ENCODE measurements at places on chromosomes 16 and 17.

DNA sequence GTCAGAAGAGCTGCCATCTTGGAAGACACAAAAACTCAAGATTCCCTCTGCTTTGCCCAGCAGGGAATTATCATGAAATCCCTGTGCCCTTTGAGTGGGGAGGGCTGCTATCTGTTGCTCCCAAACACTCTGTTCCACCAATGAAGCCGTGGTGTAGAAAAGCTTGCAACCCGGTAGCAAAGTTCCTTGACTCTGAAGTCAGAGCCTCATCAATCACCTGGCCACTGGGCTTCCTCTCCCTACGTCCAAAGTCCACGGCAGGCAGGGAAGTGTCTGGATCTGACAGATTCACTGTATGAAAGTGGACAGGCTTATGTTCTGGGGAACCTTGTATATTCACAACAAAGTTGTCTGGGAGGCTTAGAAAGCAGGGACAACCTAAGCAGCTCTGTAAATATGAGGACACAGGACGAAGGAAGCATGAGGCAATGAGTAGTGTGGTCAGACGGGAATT is 343.3 kb downstream of the SLC39A11 start:
- no peak for DNase-seq

GRCh38 chr17:327971-328370 is 24.6 kb downstream of the RPH3AL start:
- DNase-seq, result peak; percentile 6

DNA sequence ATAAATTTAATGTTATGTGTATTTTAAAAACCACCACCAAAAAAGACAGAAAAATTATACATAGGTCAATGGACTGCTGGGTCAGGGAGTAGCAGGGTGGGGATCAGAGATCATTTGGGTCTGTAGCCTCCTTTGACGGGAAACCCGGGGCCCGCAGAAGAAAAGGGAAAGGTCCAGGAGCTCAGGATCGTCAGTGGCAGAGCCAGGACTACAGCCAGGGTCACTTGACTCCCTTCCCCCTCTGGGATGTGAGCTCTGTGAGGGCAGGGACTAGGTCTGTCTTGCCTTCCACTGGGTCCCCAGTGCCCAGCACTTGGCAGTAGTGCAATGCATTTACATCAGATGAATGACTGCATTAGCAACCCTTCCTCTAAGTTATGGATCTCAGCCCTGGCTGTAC is 62.1 kb downstream of the TOM1L2 start:
- DNase-seq, result no peak

- no peak for DNase-seq
Observed at GRCh38 chr16:9849697-9850245, 332.5 kb downstream of the GRIN2A start.

DNA sequence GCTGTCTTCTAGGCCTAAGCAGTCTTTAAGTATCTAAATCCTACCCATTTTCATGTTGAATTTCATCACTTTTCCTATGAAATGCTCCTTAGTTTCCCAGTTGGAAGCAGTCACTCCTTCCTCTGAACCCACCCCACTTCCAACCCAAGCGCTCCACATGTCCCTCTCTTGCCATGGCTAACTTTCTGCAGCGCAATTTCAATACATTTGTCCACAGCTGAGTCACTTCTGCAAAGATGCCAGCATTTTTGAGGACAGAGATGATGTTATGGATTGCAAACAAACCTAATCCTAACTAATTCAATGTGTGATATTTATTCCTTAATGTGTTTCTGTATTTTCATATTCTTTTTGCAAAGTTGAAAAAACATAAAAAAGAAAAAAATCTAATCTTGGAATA is 71.7 kb downstream of the HLF start:
- no peak for DNase-seq

DNA sequence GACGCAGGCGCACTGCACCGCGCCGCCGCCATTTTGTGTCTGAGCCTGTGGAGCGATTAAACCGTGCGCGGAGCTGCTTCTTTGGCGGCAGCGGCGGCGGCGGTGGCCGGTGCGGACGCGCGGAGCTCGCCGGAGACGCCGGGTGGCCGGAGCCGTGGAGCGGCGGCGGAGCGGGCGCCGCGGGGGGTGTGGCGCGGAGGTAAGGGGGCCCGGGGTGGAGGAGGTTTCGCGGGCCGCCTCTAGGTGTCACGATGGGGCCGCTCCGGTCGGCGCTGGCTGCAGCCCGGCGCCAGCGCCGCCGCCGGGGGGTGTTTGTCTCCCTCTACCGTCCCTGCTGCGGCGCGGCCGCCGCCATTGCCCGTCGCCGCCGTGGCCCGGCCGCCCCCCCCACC is at the start of gene CTCF:
Gene CTCF (plus strand): TSS at position 1 of the 392 bp plus-strand sequence. CDS start 48,307 bp downstream, outside the sequence.
- DNase-seq, result peak; percentile 91

- no peak for DNase-seq
Observed at GRCh38 chr16:80656711-80657150, 115.9 kb downstream of the DYNLRB2 start.

- DNase-seq, result no peak
Observed at GRCh38 chr16:10877472-10877946, 507 bp downstream of the CIITA start.

DNA sequence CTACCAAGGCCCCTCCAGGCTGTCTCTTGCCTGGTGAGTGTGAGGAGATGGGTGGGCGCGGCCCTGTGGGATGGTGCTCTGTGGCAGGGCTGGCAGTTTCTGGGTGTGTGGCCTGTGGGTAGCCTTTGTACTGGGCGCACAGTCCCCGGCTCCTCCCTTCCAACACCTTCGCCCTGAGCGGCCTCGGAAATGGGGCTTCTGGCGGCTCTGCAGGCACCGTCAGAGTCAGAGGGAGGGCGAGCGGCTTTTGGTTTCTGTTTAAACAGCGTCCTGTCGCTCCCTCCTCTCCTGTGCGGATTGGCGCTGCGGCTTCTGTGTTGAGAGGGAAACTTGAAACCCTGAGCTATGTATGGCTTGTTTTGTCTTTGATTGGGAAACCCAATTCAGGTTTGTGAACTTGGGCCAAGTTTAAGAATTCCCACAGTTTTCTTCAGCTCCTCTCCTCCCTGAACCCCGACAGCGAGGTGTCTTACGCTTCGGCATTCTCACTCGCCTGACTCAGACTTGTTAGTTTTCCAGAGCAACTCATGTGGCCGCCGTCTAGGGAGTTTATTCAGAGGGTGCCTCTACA is 8.3 kb upstream of the ZNF750 start:
- DNase-seq, result peak; percentile 75

GRCh38 chr16:24087891-24088410 is 168.2 kb upstream of the CACNG3 start:
- DNase-seq, result no peak

DNA sequence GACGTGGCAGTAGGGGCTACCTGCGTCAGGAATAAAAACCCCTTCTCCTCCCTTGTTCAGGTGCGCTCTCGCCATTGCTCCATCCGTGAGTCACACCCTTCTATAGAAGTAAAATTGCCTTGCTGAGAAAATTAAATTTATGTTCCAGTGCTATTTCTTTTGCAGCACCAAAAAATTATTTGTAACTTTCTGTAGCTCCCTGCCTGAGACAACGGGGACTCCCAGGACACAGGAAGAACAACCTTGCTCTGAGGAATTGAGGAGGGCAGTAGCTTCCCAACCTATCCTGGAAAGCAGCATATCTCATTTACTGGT is 85.4 kb downstream of the EMP2 start:
- no peak for DNase-seq

- DNase-seq, result peak; percentile 85
Observed at GRCh38 chr17:60139438-60140285, 10.1 kb upstream of the CA4 start.

DNA sequence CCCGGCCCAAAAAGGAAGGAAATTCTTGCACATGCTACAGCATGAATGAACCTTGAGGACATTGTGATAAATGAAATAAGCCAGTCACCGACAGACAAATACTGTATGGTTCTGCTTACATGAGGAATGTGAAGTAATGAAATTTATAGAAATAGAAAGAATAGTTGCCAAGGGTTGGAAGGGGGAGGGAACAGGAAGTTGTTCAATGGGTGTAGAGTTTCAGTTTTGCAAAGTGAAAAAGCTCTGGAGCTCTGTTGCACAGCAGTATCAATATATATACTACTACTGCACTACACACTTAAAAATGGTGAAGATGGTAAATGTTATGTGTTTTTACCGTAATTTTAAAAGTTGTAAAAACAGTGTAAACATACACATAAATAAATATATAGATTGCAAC is 43.7 kb downstream of the PKD1L3 start:
- no peak for DNase-seq

DNA sequence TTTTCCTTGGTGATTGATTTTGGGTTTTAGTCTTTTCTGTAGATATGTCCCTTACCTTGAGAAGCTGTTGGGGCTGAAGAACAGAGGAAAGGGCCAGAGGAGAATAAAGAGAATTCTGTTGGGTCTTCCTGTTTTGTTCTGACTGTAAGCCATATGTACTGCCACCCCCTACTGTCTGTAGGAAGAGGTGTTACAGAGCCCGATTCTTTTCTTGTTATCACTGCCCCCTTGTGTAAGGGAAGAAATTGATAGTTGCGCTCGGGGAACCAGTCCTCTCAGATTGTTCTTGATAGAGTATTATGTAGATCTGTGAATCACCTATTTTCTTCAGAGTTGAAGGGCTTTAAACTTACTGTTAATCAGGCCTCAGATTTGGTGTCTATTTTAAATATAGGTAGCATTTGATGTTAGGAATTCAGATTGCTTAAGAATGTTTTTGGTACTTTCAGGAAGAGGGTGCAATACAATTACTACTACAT is 2.4 kb downstream of the TANC2 start:
- peak; percentile 61 for DNase-seq

DNA sequence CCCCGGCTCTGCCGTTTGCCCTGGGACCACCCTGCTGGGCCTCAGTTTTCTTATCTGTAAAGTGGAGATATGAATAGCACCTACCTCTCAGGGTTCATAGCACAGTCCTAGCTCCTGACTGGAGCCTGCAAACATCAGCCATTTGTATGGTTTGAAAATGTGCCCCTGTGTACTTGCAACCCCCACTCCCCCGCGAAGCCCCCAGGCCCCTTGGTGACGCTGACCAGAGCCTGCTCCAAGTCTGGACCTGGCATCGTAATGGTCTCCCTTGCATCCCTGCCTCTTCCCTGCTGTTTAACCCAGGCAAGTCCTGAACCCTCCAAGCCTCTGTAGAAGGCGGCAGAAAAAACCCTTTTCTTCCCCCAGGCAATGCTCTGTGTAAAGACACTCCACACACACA is 128.0 kb downstream of the IRF8 start:
- no peak for DNase-seq

DNA sequence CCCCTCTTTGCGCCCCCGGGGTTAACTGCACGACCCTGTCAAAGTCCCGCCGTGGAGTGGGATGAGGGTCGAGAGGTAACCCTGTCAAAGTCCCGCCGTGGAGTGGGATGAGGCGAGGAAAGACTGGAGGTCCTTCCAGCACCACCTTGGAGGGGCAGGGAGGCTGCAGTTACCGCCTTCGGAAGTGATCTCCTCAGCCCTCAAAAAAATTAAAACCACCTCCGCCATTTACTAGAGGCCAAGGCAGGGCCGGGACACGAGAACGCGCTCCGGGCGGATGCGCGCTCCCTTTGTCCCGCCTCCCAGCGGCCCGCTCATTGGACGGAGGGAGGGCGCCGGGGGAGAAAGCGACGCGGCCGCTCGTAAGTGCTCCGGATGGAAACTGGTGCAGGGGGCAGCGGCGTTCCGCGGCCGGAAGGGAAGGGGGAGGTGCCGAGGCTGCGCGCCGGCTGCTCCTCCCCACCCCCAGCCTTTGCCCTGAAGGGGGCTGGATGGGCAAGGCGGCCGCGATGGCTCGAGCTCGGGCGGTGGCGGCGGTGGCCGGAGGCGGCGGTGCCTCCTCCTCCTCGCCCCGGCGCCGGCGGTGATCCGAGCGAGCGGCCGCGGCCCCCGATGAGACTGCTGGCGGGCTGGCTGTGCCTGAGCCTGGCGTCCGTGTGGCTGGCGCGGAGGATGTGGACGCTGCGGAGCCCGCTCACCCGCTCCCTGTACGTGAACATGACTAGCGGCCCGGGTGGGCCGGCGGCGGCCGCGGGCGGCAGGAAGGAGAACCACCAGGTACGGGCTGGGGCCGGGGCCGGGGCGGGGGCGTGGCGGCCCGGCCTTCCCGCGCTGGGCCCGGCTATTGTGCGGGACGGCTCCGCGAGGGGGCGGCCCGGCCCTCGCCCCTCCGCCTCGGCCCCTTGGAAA is at the start of gene METTL9:
Gene METTL9 (plus strand): TSS at position 456 of the 909 bp plus-strand sequence. CDS start 157 bp downstream, at position 613.
- DNase-seq, result peak; percentile 97

DNA sequence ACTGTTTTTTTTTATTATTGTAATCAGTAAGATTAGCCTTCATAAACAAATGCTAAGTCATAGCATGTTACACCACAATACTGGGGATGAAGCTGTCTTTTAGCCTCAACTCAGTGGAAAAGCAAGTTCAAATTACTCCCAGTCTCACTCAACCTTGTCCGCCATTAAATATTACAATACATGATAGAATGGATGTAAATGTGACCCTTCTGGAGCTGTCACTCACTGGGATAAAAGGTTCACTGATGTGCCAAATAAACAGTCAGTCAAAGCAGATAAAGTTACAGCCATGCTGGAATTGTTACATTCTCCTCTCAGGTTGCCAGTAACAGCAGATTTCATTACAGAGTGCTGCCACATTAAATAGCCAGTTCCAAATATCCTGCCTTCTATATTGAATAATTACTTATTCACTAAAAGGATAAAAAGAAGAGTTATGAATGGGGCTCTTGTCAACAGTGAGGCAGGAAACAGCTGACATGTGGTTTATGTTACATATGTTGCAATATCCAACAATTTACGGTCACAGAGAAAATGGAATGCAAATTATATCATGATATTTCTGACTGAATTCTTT is 53.4 kb downstream of the BRIP1 start:
- no peak for DNase-seq

DNA sequence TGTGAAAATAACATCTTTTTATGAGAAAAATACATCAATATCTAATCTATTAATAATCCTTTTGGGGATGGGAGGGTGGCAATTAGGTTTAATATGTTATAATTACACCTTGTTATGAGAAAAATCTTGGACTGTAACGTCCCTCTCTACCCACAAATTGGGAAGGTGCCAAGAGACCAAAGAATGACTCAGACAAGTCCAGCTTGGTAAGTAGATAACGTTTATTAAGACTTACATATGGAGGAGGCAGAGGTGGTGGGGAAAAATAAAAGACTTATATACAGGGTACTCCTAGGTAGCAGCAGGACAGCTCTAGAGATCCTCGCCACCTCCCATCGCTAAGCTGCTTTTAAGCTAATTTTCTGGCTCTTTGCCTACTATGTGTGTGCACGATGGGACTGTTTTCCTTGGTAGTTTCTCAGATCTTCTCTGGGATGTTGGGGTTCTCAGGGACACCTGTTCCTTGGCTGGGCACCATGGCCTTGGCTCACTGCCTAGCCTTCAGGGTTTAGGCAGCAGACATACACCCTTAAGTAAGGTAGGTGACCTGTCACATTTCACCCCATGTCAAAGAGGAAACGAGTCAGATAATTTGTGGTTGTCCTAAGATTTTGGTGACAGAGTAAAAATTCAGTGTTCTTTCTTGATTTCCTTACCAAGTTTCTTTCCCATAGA is 31.5 kb downstream of the RBL2 start:
- no peak for DNase-seq

DNA sequence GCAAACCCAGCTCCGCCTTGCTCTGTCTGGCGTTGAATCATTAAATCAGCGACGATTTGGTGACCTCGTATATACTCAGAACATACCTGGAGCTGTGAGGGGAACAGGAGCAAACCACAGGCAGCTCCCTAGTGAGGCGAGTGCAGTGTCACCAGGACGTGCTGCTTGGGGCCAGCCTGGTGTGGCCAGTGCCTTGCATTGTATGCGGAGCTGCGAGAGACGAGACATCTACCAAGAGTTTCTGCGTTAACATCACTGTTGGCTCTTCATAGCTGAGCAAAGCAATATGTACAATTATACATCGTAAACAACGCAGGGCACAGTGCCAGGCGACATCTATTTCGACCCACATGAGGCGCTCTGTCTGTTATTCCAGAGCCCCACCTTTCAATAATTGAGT is 27.9 kb downstream of the MINK1 start:
- no peak for DNase-seq

Data from femur (tissue), 1 donor.